GM23338 (cell line): ENCODE measurements at places on chromosomes 2 and 18.

DNA sequence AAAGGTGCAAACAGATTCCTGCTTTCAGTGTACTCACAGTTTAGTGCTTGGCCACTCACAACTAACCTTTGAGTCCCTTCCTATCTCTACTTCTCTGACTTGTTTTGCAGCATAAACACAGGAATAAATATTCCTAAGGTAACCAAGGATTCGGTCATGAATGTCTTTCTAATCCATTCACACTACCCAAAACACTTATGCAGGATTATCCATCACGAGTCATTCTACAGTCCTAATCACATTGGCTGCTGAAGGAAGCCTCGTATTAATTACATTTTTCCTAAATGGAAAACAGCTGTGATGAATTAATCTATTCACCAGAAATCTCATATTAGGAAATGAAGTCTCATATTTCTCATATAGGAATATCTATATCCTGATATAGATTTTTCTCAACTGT is 16.3 kb downstream of the RDH14 start:
- no peak for DNase-seq

DNA sequence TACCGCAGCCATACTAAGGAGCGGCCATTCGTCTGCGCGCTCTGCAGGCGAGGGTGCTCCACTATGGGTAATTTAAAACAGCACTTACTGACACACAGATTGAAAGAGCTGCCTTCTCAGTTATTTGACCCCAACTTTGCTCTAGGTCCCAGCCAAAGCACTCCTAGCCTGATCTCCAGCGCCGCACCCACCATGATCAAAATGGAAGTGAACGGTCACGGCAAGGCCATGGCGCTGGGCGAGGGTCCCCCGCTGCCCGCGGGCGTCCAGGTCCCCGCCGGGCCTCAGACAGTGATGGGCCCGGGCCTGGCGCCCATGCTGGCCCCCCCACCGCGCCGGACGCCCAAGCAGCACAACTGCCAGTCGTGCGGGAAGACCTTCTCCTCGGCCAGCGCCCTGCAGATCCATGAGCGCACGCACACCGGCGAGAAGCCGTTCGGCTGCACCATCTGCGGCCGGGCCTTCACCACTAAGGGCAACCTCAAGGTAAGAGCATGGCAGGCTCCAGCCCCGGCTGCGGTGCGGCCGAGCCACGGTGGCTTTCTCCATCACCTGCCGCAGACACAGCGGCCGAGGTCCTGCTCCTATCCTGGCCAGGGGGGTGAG is 15.5 kb downstream of the SALL3 start:
- no peak for DNase-seq

DNA sequence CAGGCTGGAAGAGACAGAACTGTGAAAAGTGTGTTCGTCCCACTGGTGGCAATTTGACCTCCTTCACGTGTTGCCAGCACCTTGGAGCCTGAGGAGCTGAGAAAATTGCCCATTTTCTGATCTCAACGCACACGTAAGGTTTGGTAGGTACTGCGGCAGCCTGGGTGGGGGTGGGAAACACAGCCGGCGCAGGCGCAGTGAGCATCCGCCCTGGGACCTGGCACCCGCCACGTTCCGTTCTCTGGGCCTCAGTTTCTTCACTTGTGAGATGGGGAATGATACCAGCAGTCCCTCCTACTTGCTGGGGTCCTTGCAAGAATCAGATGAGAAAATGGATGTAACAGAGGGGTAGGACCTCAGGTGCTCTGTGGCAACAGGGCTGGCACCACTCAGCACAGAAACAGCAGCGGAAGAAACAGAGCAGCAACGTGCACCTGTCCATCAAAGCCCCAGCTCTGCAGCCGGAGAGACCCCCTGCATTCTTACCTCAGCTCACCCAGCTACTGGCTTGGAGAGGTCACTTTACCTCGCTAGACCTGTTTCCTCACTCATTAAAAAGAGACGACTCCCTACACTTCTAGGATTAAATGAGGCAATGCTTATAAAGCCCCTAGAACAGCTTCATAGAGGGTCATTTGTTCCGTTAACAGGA is 458.0 kb upstream of the ID2 start:
- peak; percentile 8 for DNase-seq

DNA sequence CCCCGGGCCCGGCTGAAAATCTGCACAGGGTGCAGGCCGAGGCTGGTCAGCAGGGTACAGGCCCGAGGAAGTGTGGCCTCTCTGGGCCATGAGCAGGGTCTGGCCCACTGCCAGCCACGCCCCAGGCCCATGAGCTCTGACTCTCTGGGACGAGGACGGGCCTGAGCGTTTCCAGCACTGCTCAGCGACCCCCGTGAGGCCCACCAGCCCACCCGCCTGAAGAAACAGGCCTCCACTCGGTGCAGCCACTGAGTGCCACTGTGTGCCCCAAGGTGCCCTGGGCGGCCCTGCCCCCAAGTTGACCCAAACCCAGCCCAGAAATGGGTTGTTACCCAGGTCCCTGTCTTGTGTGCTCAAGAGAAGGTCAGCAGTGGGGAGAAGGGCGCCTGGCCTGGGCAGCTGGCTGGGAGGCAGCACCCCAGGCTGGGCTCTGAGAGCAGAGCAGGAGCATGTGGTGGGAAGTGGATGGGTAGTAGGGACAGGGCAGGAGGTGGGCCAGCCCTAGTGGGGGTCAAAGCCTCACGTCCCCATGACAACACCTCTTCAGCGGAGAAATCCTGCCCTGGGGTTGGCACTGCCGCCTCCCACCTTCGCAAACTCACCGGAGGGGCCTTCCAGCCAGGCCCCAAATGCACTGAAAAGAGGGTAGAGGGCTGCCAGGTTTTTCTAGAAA is 2.1 kb upstream of the SNED1 start:
- DNase-seq, result no peak

DNA sequence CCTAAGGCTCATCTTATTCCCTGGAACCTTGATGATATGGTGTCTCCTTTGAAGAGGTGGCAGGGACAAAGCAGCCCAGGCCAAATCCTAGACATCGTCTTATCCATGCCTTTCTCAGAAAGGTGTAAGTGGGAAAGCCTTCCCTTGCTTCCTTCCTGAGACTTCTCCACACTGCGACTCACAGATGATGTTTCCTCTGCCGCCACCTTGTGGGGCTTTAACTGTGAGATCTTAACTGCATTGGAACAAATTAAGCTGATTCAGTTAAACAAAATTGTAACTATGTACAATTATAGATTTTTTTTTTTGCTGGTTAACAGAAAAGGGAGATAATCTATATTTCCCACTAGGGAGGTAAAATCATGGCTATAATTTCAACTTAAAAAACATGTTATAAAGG is 10.0 kb upstream of the GCA start:
- peak; percentile 66 for DNase-seq

DNA sequence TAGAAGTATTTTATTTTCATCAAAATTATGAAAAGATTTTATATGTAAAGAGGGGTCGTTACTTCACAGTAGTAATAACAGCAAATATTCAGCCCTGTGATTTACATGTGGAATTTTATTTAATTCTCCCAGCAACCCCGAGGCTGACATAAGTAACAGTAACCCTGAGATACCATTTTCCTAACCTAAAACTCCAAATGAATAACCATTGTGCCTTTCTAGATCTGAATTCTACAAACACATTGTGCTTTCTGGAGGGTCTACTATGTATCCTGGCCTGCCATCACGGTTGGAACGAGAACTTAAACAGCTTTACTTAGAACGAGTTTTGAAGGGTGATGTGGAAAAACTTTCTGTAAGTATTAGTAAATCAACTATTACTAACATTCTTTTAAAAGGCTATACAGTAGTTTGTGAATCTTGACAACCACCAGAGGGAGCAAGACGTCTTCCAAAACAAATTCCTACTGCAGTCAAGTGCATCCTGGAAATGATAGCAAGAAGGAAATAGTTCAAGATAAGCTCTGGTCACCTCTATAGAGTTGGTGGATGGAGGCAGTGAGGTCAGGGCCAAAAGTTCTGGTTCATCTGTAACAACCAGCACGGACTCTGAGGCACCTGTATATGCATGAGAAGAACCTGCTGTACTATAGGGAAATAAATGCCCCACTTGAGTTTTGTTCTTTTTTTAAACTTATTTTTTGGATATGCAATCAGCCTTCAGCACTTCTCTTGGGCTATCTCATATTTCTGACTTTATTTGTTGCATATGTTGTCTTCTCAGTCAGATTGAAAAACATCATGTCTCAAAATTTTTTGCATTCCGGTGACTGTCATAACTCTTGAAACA is 37.4 kb downstream of the ACTR2 start:
- peak; percentile 83 for DNase-seq

- peak; percentile 79 for DNase-seq
Measured at GRCh38 chr2:190996338-190996946, 17.5 kb downstream of the STAT1 start.

- DNase-seq, result no peak
Measured at GRCh38 chr2:151638191-151638933, 95.9 kb downstream of the NEB start.
